Activated CD8-positive, alpha-beta T cell treated with anti-CD3 and anti-CD28 coated beads for 36 hours (primary cell): ENCODE measurements at places on chromosomes 2 and 18.

DNA sequence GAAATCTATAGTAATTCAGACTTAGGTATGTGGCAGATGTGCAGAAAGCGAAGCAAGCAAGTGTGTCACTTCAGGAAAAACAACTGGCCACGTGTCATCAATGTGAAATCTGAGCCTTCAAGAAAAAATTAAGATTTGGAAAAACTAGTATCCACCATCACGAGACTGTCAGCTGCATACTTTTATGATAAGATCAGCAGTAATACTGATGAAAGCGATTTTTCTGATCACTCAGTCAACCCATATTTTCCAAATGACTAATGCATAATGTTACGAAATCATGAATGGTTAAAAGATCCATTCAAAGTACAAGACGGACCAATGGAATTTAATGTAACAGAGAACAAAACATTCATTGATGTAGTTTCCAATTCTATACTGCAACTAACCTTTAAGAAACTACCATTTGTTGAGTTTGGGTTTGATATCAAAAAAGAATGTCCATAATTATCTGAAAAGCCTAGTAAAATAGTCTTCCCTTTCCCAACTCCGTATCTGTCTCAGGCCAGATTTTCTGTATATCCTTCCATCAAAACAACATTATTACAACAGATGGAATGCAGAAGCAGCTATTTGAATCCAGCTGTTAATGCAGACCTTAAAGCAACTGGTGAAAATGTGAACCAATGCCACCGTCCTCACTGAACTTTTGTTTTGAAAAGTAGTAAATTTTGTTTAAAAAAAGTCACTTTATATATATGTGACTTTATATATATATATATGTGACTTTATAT lies 17.0 kb upstream of the BCL2 start:
- DNase-seq, result no peak

GRCh38 chr2:34159901-34160300 lies 560.8 kb upstream of the FAM98A start:
- no peak for DNase-seq

DNA sequence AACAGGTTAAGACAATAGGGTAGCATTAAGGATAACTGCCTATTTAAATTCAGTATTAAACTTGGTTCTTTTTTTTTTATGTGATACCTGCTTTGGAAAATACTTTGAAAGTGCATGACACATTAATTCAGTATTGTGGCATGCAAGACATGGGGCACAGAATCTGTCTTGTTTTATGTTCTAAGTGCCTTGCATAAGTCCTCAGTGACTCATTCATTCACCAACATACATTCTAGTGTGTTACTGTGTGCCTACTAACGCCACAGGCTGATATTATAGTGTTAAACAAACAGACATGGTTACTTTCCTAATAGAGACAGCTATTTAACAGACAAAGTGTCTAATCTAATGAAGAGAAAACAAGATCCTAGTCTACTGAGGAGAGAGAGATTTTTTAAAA lies 91.7 kb downstream of the GCA start:
- DNase-seq, result no peak

DNA sequence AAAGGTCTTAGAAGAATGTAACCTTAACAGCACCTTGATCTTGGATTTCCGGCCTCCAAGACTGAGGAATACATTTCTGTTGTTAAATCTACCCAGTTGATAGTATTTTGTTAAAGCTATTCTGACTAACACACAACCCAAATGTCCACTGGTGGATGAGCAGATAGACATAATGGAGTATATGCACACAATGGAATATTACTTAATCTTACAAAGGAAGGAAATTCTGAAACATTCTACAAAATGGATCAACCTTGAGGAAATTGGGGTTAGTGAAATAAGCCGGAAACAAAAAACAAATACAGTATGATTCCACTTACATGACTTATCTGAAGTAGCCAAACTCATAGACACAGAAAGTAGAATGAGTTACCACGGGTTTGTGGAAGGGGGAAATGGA lies 168.7 kb downstream of the ZNF804A start:
- no peak for DNase-seq

DNA sequence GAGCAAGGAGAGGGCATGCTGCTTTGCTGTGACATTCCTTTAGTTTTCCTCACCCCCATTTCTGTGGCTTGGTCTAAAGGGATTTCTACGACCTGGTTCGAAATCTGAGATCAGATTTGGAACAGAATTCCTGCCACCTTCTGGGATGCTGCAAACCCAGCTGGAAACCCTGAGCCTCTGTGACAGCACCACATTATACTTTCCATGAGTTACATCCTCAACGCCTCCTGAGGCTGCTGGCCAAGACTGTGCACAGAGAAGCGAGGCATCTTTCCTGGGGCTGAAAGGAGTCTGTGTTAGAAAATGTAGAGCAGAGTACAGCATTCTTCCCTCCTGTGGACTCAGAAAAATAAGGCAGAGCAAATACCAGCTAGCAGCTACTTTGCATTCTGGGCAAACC lies 138.1 kb upstream of the CHAC2 start:
- DNase-seq, result no peak

GRCh38 chr2:98650998-98651397 lies 42.6 kb downstream of the UNC50 start:
- DNase-seq, result no peak
